Smooth muscle cell of the brain vasculature (primary cell): ENCODE measurements at places on chromosomes 12 and 14.

- no peak for DNase-seq
Measured at GRCh38 chr12:56469007-56469930, 891 bp downstream of the SPRYD4 start.

DNA sequence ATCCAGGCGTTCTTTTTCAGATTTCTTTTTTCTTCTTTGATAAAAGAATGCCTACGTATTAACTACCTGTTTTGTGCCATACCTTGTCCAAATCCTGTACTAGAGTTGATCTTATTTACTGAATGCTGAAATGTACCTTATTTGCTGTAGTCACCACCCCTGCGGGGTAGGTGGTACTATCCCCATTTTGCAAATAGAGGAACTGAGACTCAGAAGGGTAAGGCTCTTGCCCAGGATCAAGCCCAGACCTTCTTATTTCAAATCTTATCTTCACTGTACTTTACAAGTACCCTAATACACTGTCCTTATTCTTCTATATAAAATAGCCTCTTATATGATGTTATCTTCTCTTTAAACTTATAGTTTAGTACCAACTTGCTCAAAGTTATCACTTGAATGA, 206.5 kb downstream of the SLC41A2 start:
- DNase-seq, result no peak

GRCh38 chr14:72549026-72549425, 344.9 kb downstream of the DPF3 start:
- no peak for DNase-seq

GRCh38 chr14:100827101-100828021, 1.4 kb downstream of the MEG3 start:
- no peak for DNase-seq

GRCh38 chr12:3042394-3042793, 34.8 kb upstream of the TSPAN9 start:
- no peak for DNase-seq

- peak; percentile 39 for DNase-seq
Measured at GRCh38 chr14:33564774-33565630, 385.9 kb downstream of the EGLN3 start.

- peak; percentile 17 for DNase-seq
Measured at GRCh38 chr14:99035712-99036610, 236.0 kb downstream of the BCL11B start.

GRCh38 chr14:77143071-77143470, 1.5 kb upstream of the ZDHHC22 start:
- no peak for DNase-seq

GRCh38 chr14:99689266-99690236, 5.5 kb downstream of the CYP46A1 start:
- no peak for DNase-seq

DNA sequence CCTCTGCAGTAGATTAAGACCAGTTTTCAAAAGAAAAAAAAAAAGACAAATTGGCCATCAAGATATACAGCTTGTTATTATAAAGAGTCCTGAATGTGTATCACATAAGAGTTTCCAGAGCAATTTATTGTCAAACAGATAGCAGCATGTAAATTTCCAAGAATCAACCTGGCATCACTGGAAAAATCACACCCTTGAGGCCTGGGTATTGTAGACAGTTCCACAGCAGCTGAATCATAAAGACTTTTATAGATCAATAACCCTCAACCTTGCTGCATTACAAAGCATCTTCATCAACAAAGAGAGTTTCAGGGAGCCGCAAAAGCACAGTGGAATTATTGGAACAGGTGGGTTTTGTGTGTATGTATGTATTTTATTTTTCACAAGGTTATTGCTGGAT, 94.6 kb upstream of the LRIG3 start:
- no peak for DNase-seq

GRCh38 chr14:59018460-59018859, 170.0 kb upstream of the DAAM1 start:
- no peak for DNase-seq

- DNase-seq, result no peak
Measured at GRCh38 chr12:109452489-109452888, 24.6 kb downstream of the KCTD10 start.

DNA sequence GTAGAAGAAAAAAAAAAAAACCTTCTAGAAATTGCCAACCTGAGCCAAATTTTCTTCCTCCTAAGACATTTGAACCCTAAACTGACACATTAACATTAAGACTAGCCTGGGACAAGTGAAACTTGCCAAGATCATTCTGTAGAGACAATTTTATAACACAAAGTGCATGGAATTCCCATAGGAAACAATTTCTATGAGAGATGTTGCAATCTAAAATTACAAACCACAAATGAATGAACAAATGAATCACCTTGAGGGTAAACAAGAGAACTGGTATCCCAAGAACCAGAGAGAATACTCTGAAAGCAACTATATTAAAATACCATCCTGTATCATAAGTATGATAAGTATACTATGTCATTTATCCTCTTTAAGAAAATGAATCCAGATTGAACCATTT, 165.3 kb downstream of the DICER1 start:
- no peak for DNase-seq

DNA sequence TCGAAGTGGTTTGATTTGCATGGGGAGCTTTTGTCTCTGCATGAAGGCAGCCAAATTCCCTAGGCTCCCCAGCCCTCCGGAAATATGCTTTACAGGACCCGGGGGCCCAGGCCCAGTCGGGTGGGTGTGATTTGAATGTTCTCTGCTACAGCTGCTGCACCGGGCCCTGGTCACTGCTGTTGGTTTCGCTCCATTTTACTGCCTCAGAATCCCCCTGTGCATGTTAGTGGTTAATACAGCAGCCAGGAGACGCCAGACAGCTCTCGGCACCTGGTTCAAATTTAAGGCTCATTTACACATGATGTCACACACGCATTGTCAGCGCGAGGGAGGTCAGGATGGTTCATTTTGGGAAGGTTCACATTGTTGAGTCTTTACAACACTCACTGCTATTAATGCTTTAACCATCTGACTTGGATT, 99.6 kb downstream of the SLC38A6 start:
- DNase-seq, result no peak

DNA sequence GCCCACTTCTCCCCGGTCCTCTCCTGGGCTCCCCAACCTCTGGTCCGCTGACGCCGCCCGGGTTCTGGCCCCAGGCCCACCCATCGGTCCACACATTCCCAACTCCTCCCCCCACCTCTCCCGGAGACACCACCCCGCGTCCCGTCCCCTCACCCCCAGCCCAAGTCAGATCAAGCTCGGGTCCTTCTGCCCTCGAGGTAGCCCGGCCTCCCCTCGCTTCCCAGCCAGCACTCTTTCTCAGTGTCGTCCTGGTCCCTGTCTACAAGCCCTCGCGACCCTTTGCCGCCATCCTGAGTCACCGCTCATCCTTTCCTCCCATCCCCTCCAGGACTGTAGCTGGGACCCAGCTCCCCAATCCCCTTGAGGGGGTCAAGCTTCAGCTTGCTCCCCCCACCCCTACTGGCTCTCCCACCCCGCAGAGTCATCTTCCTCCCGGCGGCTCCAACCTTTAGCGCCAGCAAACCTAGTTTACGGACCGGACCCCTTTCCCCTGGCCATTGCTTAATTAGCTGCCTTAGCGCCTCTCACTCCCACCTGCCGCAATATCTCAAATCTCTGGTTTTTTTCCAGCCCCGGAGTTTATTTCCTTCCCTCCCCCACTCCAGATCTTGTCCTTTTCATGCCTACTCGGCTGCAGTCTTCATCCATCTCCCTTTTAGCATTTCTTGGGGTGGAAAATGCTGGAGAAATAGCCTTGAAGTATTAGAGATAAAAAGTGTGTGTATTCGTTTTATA, 1.1 kb downstream of the PPP4R4 start:
- no peak for DNase-seq

DNA sequence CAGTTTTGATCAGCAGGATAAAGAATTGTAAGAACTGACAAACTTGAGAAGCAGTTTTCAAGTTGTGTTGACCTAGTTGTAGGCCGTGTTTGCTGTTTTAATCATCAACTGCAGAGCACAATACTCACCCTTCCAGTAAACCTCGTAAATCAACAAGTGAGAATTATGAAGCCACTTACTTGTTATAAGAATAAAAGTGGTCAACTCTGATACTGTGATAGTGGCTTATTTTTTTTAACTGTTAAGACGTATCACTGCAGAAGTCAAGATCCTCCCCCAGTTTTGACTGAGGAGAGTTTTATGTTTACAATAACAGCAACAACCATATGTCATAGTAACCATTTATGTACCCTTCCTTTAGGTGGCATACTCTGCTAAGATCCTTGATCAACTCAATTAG, 100.8 kb upstream of the DACT1 start:
- no peak for DNase-seq
